ENCODE measurements at places on chromosomes 4 and X. TPM values are rescaled to one million over a fixed set of nuclear protein-coding genes. Genes with fewer than 3 reads are reported as not detected.

The ADH4 gene
- total RNA-seq: not detected

The AP1S2 gene
- 17.6 TPM for total RNA-seq

The TBC1D14 gene
- 32.3 TPM for total RNA-seq

The LRP2BP gene
- total RNA-seq: 0.59 TPM

The NLRP2B gene
- not detected for total RNA-seq

The DCAF4L1 gene
- under 0.01 TPM for total RNA-seq

The CXCL11 gene
- not detected for total RNA-seq

The HTR2C gene
- not detected for total RNA-seq

The PHOX2B gene
- total RNA-seq: not detected

The ARMCX1 gene
- 57.0 TPM for total RNA-seq

The MGST2 gene
- 4.8 TPM for total RNA-seq

The DGKK gene
- total RNA-seq: not detected

The MAGED4 gene
- 17.0 TPM for total RNA-seq

The KLHL5 gene
- total RNA-seq: 35.3 TPM

The CENPVL2 gene
- total RNA-seq: under 0.01 TPM

The FRMPD4 gene
- total RNA-seq: under 0.01 TPM

The ODAM gene
- not detected for total RNA-seq

The BEX2 gene
- 0.73 TPM for total RNA-seq

The SYP gene
- total RNA-seq: 0.37 TPM

The RBM47 gene
- 0.98 TPM for total RNA-seq

The UGT2B15 gene
- not detected for total RNA-seq

The NLGN3 gene
- total RNA-seq: 0.37 TPM

The EMCN gene
- total RNA-seq: not detected

The CXorf51A gene
- total RNA-seq: not detected

Data from subcutaneous preadipocyte (primary cell).